ENCODE measurements at places on chromosomes 13 and 19. TPM values are rescaled to one million over a fixed set of nuclear protein-coding genes. Genes with fewer than 3 reads are reported as not detected.

Gene CACNG6
- not detected for total RNA-seq

Gene CEACAM19
- total RNA-seq: 8.0 TPM

DNA sequence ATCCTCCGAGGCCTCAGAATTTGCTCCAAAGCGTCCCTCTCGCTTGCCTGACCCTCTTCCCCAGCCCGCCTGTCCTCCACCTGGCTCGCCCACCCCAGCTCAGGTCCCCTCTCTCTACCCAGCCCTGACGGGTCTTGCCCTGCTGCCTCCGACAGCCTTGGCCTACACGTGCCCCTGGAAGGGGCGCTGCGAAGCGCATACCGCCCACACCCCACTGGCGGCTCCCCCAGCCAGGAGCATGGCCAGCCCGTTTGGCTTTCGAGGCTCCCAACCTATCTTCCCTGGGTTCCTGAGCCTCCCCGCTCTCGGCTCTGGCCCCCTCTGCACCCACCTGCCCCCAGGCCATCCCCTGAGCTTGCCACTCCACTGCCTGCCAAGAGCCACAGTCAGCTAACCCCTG is 4.5 kb downstream of the XAB2 start:
- DNase-seq: no peak

Gene ONECUT3
- not detected for total RNA-seq

Gene MCEMP1
- total RNA-seq: 0.36 TPM

- DNase-seq: no peak
Observed at GRCh38 chr13:25292301-25292700, 5.0 kb upstream of the MTMR6 start.

Gene SMIM44
- total RNA-seq: 5.5 TPM
